Panc1 (cell line): ENCODE measurements at places on chromosomes 11 and 22.

GRCh38 chr11:119903821-119904220, 174.8 kb upstream of the NECTIN1 start:
- no peak for DNase-seq

DNA sequence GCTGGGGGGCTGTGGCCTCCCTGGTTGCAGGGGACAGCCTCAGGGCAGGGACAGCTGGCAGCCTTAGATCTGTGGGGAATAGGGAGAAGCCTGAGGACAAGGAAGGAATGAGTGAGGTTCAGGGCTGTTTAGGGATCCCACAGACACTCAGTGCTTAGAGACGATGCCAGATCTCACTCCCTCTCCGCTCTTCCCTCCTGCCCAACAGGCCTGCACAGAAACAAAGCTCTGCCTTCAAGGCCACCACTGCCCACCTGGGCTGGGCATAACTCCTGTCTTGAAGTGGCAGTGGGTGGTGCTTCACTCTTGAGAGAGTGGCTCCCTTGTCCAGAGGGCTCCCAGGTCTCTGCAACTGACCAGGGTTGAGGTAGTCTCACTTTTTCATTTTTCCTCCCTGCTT, 13.1 kb upstream of the CENATAC start:
- no peak for DNase-seq

- no peak for DNase-seq
These were observed 4.0 kb upstream of the MCAM start for GRCh38 chr11:119320776-119321524.

DNA sequence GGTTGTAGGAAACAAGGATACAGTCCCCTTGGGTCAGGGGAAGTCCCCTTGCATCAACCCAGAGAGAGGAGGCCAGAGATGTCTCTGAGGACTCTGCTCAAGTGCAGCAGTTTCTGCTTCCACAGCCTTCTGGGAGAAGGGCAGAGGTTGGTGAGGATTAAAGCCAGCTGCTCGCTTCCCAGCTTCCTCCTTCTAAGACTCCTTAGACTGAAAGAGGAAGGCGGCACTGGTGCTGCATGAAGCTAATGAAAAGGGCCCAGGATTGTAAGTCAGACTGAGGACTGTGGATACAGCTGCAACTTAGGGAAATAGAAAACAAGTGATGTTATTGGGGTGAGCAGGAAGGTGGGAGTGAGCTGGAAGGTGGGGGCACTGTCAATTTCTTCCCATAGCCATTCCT, at the start of gene OR52K1:
Gene OR52K1 (plus strand): TSS at position 202 of the 400 bp plus-strand sequence. CDS start 6,255 bp downstream, outside the sequence.
- DNase-seq = no peak

GRCh38 chr11:112760396-112761059, 200.7 kb upstream of the NCAM1 start:
- no peak for DNase-seq

GRCh38 chr11:9158898-9159391, 67.5 kb upstream of the SCUBE2 start:
- no peak for DNase-seq

DNA sequence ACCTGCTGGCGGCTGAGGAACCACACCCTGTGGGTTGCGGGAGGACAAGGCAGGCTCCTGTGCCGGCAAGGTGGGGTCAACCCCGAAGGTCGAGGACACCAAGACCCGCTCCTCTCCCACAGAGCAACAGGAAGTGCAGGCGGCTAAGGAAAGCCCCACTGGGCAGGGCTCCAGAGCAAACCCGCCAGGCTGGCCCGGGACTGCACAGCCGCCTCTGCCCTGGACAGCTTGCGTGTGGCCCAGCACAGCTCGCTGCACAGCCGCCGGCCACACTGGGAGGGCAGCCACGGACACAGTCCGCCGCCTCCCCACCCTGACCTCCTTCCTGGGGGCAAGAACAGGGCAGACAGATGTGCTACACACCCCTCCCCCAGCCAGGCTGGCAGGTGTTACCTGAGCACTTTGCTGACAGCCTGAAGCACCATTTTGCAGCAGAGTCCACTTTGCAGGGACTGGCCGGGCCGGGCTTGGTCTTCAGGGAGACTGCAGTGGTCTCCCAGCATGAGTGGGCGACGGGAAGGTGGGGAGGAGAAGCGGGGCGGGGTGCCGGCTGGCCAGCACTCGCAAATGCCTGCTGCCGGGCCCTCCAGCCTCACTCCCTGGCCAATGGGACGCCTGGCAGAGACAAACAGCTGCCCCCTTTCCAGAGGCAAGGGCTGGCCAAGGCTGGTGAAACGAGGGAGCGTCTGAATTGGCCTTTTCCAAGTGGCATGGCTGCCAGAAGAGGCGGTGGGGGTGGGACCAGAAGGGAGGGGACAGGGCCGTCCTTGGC, at the start of gene MOB2:
Gene MOB2 (minus strand): TSS at position 726 of the 772 bp plus-strand sequence. CDS start 223 bp downstream, at position 503.
- no peak for DNase-seq

DNA sequence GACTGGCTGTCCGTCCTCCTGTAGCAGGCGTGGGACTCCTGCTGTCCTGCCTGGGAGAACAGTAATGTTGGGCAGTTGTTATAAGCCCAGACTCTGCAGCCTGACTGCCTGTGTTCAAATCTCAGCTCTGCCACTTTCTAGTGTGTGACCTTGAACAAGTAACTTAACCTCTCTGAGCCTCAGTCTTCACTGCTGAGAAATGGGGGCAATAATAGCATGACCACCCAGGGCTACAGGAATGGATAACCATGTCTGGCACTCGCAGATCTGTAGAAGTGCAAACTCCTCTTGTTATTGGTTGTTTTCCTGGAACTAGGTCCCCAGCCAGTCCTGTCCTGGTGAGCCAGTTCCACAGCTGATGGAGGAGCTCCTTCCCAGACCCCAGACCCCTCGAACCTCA, 69.7 kb downstream of the TP53I11 start:
- DNase-seq = no peak
